ENCODE measurements at places on chromosomes 7 and 10.

DNA sequence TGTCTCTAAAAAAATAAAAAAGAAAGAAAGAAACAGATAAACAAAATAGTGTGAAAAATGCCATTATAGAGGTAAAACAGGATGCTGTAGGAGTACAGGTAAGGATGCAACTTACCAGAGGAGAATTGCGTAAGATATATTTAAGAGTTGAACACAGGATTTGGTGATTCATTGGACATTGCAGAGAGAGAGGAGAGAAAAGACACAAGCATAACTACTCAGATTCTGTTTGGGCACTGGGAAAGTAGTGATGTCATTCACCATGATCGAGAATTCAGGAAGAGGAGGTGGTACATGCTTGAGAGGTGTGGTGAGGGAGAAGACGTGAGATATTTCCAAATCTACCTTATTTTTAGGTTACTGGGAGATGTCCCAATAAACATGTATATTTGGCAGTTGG is 97.6 kb downstream of the AASS start:
- DNase-seq, result no peak

- DNase-seq, result no peak
Observed at GRCh38 chr7:99386584-99387238, 12.2 kb downstream of the ARPC1B start.

DNA sequence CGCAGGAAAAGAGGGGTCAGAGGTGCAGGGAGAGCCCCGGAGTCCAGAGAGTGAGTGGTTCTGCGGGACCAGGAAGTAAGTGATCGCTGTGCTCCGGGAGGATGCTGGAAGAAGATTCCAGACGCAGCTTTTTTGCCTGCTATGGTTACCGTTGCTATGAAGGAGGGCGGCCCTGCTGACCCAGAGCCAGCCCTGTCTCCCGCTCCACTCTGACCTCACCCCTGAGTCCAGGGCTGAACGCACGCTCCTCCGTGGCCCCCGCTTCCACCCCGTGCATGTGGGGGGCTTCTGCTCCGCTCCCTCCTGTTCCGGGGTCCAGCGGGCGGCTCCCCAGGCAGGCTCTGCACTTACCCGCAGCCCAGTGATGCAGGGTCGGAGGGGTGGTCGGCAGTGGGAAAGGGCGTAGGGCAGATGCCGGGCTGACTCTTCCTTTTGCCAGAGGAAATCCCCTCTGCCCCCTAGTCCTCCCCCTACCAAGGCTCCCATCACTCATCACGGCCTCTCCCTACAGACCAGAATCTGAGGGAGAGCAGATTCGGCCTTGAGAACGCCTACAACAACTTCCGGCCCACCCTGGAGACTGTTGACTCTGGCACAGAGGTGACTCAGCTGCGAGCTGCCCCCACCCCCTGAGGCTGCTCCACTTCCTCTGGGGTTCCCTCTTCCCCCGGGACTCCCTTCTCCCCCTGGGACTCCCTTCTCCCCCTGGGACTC is 2.7 kb upstream of the MUC17 start:
- DNase-seq, result peak; percentile 71

- DNase-seq, result no peak
Observed at GRCh38 chr7:105376908-105377533, 11.7 kb downstream of the SRPK2 start.

- DNase-seq, result no peak
Observed at GRCh38 chr10:25641595-25641994, 292.4 kb upstream of the MYO3A start.

DNA sequence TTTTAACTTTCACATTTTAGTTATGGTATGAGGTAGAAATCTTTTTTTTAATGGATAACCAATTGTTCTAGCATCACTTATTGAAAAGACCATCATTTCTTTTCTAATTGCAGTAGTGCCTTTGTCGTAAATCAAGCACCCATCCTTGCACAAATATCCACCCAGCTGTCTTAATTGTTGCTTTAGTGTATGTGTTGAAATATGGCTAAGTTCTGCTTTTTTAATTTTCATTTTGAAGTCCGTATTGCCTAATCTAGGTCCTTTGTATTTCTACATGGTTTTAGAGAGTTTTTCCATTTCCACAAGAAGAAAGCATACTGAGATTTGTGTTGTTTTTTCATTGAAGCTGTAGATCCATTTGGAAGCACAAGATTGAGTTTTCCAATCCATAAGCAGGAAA is 259.6 kb upstream of the SEMA3E start:
- DNase-seq, result no peak

DNA sequence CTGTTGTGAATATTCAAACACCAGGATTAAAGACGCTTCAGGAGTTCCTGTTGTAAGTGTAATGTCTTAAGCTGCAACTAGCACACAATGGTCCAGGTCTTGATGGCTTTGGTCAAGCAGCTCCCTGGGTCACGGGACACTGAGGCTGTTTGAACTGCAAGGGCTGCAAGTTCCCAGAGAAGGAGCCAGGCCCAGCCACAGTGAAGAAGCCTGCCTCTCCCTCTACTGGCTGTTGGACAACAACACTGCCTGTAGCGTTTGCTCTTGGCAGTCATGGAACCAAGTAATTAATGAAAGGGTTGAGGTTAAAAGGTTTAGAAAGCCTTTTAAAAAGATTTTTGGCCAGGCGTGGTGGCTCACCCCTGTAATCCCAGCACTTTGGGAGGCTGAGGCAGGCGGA is 31.9 kb upstream of the GUSB start:
- no peak for DNase-seq

DNA sequence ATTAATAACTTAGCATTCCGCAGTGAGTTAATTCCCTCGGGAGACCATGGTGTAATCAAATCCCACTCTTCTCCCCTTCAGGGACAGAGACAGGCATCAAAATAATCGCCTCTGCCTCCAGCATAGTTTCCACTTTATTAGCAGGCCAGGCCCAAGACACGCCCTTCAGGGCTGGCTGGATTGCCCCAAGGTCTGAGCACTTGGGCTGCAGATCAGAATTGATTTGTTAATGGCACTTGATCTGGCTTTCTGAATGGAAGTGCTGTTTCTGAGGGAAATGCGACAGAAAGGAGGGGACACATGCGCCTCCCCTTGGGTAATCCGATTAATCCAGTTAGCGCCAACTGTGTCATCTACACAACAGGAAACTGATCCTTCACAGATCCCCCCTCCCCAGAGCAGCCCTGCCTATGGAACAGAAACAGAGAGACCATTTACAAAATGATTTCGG is 15.6 kb downstream of the CHAT start:
- peak; percentile 50 for DNase-seq

DNA sequence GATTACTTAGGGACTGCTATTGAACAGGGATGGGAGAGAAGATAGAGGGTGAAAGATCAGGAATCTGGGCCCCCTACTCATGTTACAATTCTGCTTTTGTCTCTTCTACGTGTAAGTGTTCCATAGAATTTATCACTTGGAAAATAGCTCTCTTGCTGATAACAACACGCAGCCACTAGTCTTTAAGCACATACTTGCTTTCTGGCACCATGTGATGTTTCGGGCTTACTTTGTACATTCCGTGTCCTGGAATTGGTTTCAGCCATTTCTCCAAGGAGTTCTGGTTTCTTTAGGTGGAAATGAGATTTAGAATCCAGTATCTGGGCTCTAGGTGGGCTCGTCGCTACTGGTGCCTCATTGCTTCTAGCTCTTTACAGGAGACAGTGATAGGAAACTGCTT is 59.7 kb downstream of the TFAM start:
- DNase-seq, result no peak

DNA sequence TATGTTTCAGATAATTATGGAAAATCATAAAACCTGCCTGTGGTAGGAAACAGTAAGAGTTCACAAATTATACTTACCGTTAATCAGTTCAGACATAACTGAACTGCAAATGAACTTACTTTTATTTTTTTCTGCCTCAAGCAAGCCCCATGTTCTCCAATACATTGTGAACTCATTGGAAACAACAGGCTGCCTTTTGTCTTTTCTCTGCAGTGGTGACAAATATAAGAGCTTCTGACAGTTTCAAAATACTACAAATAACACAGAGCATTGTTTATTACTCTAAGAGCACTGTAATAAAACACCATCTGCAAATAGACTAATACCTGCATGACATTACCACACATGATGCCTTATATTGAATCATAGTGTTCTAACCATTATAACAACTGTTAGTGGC is 94.0 kb upstream of the CDCA7L start:
- DNase-seq, result no peak

DNA sequence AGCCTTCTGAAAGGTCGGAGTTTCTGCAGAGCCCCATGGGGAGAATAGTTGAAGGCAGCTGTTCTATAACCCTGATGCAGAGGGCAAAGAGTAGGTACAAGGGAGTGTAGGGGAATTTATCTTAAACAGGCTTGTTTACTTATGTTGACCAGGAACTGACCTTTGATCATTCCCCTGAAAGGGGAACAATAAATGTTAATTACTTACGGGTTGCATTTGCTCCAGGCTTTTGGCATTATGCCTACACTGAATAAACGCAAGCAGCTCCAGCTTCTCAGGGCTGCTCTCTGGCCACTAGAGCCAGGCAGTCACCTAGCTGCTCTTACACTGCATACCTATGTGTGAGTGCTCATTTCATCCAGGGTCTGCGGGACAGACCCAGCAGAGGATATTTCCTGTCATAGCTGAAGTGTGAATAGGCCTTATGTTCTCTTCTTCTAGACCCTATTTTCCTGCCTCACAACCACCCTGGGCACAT is 26.9 kb upstream of the ABCA13 start:
- DNase-seq, result no peak

DNA sequence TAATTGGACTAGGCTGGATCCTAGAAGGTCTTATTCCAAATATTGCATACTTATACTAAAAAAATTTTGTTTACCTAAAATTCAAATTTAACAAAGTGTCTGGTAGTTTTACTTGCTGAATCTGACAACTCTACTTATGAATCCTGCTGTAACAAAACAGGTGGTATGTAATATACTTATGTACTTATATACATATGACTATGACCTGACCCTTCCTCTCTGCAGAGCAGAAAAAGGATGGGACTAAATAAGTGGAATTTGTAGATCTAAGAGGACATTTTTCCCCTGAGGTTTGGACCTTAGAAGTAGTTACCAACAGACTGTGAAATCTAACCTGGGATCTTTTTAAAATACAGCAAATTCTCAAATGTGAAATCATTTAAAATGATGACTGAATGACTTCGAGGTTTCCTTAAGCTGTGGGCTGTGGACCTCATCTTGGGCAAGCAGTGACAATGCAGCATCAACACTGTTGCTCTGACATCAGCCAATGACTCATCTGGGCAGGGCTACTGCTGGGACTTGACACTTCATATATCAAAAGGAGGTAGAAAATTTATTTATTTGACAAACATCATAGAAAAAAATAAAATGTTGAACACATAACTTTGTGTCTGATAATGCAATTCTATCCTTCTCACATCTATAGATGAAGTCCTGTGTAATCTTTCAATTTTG is 73.6 kb downstream of the RELN start:
- DNase-seq, result no peak

DNA sequence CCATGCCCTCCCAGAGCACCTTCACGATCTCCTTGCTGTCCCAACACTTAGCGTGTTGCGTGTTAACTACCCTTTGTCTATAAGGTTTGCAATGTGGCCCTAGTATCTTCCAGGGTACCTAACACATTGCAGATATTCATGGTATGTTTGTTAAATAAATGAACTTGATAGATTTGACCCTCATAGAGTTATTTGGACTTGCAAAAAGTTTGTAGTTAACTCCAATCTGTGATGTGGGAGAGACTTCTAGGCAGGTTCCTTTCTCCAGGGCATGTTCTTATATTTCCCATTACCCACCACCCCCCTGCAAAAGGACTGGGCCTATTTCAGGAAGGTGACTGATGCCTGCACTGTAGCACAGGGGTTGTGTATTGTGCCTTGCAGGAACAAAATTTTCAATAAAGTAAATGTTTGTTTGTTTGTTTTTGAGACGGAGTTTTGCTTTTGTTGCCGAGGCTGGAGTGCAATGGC is 612 bp downstream of the HILPDA start:
- no peak for DNase-seq

DNA sequence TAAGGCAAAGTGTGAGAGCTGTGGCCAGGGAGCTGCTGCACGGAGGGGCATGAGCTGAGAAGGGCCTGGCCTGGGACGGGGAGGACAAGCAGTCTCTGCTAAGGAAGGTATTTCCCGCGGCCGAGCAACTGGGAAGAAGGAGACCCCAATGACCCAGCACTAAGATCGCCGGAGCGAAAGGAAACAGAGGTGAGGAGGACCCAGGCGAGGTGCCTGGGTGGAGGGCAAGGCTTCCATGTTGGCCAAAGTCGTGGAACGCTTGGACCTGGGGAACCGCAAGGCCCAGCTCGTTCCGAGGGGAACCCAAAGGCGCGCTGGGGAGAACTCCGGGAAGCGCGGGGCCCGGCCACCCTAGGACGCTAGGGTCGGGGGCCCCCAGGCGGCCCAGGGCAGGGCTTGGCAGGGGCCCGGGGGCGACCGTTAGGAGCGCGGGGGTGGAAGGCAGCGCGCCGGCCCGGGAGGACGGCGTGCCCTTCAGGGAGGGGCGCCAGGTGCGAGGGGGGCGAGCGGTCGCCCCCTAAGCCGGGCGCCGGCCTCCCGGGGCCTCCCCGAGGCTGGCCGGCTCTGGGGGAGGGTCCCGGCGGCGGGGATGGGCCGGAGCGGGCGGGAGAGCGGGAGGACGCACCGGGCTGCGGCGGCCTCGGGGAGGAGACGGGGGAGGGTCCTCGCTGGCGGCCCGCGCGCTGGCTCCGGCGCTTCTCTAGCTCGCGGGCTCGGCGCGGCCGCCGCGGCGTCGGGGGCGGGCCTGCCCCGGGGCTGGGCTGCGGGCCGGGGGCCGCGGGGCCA is 545 bp downstream of the GIGYF1 start:
- DNase-seq, result no peak

- no peak for DNase-seq
Observed at GRCh38 chr7:3309140-3309539, 8.1 kb downstream of the SDK1 start.

- DNase-seq, result no peak
Observed at GRCh38 chr10:1551636-1552338, 185.5 kb downstream of the ADARB2 start.

GRCh38 chr10:80579181-80579763 is 41.6 kb downstream of the SH2D4B start:
- DNase-seq, result no peak

- DNase-seq, result peak; percentile 82
Observed at GRCh38 chr10:132706701-132707100, 79.2 kb downstream of the NKX6-2 start.

DNA sequence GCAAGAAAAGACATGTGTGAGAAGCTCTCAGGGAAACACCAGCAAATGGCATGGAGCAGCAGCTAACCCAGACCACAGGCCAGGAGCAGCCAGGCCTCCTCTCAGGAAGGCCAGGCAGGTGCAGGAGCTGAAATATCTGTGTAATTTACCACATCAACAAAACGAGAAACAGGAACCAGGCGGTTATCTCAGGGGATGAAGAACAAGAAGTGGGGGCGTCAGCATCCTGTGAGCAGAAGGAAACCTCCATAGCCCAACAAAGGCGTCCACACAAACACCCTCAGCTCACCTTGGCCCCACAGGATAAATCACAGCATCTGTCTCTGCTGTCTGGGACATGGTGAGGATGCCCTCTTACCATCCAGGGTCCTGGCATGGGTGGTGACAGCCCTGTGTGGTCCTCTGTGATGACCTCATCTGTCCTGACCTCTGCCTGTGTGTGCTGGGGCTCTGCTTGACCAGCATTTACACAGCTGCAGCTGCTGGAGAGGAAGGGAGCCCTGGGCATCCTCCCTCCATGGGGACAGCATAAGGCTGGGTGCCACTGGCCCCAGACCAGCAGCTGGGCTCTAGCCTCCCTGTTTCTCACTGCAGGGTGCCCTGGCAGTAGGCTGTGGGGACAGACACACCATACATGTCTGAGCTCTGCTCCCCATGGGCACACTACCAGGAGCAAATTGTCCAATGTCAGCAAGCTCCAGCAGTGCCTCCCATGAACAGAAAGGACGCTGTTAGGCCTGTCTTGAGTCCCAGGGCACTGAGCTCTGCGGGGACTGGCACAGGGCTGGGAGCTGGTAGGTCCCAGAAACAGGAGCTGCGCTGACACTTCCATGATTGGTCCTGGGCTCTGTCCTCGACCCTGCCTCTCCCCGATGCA is 34.6 kb downstream of the ANXA8 start:
- no peak for DNase-seq

Data from lower leg skin (tissue), 4 donors.